Activated CD4-positive, alpha-beta memory T cell treated with anti-CD3 and anti-CD28 coated beads for 36 hours (primary cell): ENCODE measurements at places on chromosomes 12 and 14. TPM values are rescaled to one million over a fixed set of nuclear protein-coding genes. Genes with fewer than 3 reads are reported as not detected.

The C1S gene
- 1.7 TPM for total RNA-seq

The CD163L1 gene
- total RNA-seq: not detected

The NPFF gene
- total RNA-seq: not detected

The KRT82 gene
- total RNA-seq: not detected

The TNFRSF1A gene
- 47.5 TPM for total RNA-seq

The WNT1 gene
- not detected for total RNA-seq

The TOMM20L gene
- not detected for total RNA-seq

The SIX6 gene
- not detected for total RNA-seq

The ARF3 gene
- 121 TPM for total RNA-seq

The KRT3 gene
- total RNA-seq: not detected

The AJUBA gene
- total RNA-seq: 1.7 TPM

The SIX4 gene
- 0.17 TPM for total RNA-seq

The AQP5 gene
- not detected for total RNA-seq

The PTPRQ gene
- not detected for total RNA-seq

The CLEC4A gene
- 1.2 TPM for total RNA-seq

The SERPINA10 gene
- total RNA-seq: not detected

The ZBTB39 gene
- 5.5 TPM for total RNA-seq

The SPTLC2 gene
- total RNA-seq: 23.6 TPM

The GNB3 gene
- 0.78 TPM for total RNA-seq

The CARMIL3 gene
- 0.75 TPM for total RNA-seq

The HECTD1 gene
- total RNA-seq: 84.9 TPM

The ASCL1 gene
- total RNA-seq: not detected
